ENCODE measurements at places on chromosomes 12 and 14.

DNA sequence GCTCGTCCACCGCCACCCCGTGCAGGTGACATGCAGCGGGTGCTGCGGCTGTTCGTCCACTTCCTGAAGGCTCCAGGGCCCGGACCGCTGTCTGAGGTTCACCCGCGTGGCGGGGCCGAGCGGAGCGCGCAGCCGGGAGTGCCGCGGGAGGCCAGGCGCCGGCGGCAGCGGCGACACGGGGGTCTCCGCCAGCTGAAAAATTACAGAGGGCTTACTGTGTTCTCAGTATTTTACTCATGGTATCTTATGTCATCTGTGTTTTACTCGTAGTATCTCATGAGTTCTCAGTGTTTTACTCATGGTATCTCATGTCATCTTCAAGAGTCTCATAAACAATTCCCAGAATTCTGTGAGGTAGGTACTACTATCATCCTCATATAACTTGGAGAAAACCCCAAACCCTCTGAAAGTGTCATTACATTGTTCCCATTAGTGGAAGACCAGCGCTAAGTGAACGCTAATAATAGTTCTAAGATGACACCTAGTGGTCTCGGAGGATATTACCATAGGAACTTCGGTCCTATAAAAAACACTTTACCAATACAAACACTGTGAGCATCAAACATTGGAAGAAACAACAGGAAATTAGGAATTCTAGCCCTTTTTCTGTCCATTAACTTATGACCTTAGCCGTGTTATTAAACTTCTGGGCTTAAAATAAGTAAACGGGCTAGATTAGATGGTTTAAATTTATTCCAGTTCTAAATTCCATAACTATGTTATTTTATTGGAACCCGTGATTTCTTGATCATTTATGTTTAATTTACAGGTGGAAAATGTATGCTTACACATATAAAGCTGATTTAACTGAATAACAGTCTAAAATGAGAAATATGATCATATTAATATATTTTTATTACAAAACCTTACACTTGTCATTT, 32.4 kb downstream of the AK7 start:
- peak overlapping the region; percentile 65 for H3K4me3 ChIP-seq
- DNase-seq: no peak
- peaks cover 9% of the 10 kb centered on the region for H3K27me3 ChIP-seq
- no peak overlapping the region for H3K27ac ChIP-seq
- no peaks in the 10 kb centered on the region for H3K4me1 ChIP-seq

DNA sequence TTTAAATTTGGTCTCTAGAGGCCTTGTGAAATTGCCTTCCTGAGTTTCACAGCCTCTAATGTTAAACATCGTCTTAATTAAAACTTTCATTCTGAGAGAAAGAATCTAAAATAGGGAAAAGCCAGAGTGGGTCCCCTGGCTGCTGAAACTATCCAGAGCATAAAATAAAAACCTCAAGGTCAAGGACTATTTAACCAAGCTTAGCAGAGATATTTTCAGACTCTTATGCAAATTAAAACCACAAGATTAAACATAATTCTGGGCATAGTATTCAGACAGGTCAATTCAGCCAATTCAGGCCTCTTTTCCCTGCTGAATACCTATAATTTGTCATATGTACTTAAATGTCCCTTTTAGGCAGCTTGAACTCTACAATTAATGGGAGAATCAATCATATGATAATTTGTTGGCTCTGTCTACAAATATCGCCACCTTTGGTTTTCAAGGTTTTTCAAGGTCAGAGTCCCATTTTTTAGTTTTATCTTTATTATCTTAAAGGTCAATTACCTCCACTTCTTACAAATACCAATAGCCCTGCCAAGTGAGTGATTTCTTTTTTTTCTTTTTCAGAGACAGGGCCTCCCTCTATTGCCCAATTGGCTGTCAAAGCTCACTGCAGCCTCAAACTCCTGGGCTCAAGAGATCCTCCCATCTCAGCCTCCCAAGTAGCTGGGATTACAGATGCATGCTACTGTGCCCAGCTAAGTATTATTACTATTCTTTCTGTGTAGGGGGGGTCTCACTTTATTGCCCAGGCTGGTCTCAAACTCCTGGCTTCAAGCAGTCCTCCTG, 257.1 kb downstream of the PHLDA1 start:
- no peaks in the 10 kb centered on the region for H3K27me3 ChIP-seq
- no peak overlapping the region for H3K27ac ChIP-seq
- peaks cover 2% of the 10 kb centered on the region for H3K36me3 ChIP-seq
- no peak for DNase-seq
- H3K4me1 ChIP-seq: no peaks in the 10 kb centered on the region

GRCh38 chr14:60161196-60162107, 3.7 kb downstream of the DHRS7 start:
- H3K27ac ChIP-seq: peak overlapping the region; percentile 30
- no peaks in the 10 kb centered on the region for H3K27me3 ChIP-seq
- peaks cover 65% of the 10 kb centered on the region for H3K4me1 ChIP-seq
- peaks cover 19% of the 10 kb centered on the region for H3K36me3 ChIP-seq
- H3K4me3 ChIP-seq: no peak overlapping the region

- no peak overlapping the region for H3K4me3 ChIP-seq
- peaks cover 5% of the 10 kb centered on the region for H3K4me1 ChIP-seq
- H3K36me3 ChIP-seq: peaks cover 2% of the 10 kb centered on the region
- H3K27me3 ChIP-seq: peaks cover 18% of the 10 kb centered on the region
- no peak overlapping the region for H3K27ac ChIP-seq
Measured at GRCh38 chr14:99035268-99035667, 236.7 kb downstream of the BCL11B start.

- no peak overlapping the region for H3K4me3 ChIP-seq
- H3K27me3 ChIP-seq: no peaks in the 10 kb centered on the region
- no peak overlapping the region for H3K27ac ChIP-seq
- DNase-seq: no peak
- H3K36me3 ChIP-seq: peaks cover 6% of the 10 kb centered on the region
Measured at GRCh38 chr12:49635656-49636055, 12.3 kb downstream of the PRPF40B start.

- no peak overlapping the region for H3K4me3 ChIP-seq
- no peaks in the 10 kb centered on the region for H3K4me1 ChIP-seq
- no peaks in the 10 kb centered on the region for H3K27me3 ChIP-seq
- no peak for DNase-seq
- no peak overlapping the region for H3K27ac ChIP-seq
Measured at GRCh38 chr12:115349711-115350110, 665.7 kb upstream of the TBX3 start.

DNA sequence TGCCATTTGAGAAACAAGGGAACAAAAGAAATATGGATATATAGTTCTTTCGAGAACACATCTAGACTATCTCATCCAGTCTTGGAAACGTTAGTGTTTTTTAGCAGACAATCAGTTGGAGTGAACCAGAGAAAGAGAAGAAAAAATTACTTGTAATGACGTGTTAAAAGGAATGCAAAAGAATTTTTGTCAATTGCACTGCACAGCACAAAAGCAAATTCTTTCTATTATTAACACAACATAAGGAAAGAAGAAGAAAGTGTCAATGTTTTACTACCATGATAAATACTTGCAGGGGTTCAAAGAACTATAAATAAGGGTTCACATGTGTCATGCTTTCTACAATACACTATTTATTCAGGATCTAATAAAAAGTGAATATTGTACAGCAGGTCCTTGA, 27.5 kb upstream of the GSG1 start:
- peaks cover 60% of the 10 kb centered on the region for H3K27me3 ChIP-seq
- no peak for DNase-seq
- H3K4me1 ChIP-seq: no peaks in the 10 kb centered on the region
- H3K4me3 ChIP-seq: no peak overlapping the region
- H3K27ac ChIP-seq: no peak overlapping the region

DNA sequence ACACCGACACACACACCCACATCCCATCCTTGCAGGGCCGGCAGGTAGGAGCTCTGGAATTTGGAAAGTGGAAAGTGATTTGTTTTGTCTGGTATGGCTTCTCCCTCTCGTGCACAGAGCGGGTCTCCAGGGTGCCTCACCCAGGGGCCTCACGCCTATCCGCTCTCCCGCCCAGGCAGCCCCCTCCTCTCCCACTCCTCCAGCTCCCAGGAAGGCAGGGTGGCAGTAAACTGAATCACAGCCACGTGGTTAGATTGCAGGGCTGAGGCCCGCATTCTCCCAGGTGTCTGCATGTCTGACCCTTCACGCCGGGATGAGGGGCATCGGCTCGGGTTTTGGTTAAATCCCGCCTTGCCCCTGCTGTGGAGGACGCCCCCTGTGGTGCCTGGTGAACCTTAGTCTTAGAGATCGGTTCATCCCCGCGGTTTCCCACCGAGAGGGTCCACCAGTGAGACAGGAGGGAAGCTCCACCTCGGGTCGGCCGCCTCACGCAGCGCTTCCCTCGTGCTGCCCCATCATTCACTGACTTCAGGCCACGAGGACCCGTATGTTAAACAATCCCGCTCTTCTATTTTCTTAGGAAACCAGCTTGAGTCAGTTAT, 64.4 kb downstream of the ADGRD1 start:
- peaks cover 2% of the 10 kb centered on the region for H3K36me3 ChIP-seq
- H3K27ac ChIP-seq: no peak overlapping the region
- H3K4me3 ChIP-seq: no peak overlapping the region

GRCh38 chr12:81558031-81558430, 201.1 kb downstream of the PPFIA2 start:
- no peak for DNase-seq
- no peak overlapping the region for H3K27ac ChIP-seq
- H3K36me3 ChIP-seq: no peaks in the 10 kb centered on the region
- no peaks in the 10 kb centered on the region for H3K4me1 ChIP-seq
- H3K4me3 ChIP-seq: no peak overlapping the region

GRCh38 chr12:92928421-92928961, 604 bp downstream of the EEA1 start:
- peak; percentile 20 for DNase-seq
- H3K4me3 ChIP-seq: peak overlapping the region; percentile 78
- no peaks in the 10 kb centered on the region for H3K27me3 ChIP-seq
- H3K36me3 ChIP-seq: peaks cover 12% of the 10 kb centered on the region
- peaks cover 24% of the 10 kb centered on the region for H3K4me1 ChIP-seq

GRCh38 chr12:68521848-68522502, 88.7 kb upstream of the RAP1B start:
- no peak overlapping the region for H3K27ac ChIP-seq
- H3K36me3 ChIP-seq: no peaks in the 10 kb centered on the region
- no peak overlapping the region for H3K4me3 ChIP-seq
- no peak for DNase-seq
